ENCODE measurements at places on chromosomes 4 and X.

GRCh38 chr4:155107059-155107458 lies 101.4 kb upstream of the NPY2R start:
- DNase-seq = no peak

GRCh38 chr4:43325220-43325967 lies 432.9 kb downstream of the GRXCR1 start:
- no peak for DNase-seq

DNA sequence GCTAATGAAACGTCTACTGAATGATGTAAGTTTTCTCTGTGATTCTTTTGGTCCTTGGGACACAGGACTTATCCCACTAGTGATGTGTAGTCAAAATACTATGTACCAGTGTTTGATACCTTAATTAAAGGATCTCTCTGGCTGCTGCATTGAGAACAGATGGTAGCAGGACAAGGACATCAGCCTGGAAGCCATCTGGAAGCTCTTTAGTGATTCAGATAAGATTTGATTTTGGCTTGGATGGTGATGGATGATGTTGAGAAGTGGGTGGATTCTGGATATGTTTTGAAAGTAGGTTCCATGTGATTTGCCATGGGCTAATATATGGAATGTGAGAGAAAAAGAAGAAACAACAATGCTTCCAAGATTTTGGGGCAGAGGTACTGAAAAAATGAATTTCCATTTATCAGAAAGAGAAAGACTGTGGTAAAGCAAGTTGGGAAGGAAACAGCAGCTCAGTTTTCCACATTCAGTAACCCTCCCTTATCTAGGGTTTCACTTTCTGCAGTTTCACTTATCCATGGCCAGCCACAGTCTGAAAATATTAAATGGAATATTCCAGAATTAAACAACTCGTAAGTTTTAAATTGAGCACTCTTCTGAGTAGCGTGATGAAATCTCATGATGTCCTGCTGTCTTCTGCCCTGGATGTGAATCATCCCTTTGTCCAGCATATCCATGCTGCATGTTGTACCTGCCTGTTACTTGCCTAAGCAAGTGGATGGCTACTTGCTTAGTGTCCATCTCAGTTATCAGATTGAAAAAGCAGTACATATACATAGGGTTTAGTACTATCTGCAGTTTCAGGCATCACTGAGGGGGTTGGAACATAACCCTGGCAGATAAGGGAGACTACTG lies 15.6 kb downstream of the CD38 start:
- DNase-seq = no peak

DNA sequence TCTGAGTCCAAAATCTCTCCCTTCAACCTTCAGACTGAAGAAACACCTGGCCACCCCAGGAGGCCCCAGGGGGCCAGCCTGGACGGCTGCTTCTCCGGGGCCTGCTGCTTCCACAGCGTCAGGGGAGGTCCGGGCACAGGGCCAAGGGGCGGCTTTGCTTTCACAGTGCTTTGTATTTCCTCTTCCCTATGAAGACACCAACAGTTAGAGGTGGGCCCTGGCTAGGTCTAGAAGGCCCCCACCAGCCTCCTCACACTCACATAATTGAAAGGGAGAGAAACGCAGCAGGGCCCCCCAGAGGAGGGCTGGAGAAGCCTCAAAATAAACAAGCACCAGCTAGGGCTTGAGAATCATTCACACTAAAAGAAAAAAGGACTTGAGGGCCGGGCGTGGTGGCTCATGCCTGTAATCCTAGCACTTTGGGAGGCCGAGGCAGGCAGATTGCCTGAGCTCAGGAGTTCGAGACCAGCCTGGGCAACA lies 17.8 kb downstream of the SCD5 start:
- DNase-seq = peak; percentile 88

GRCh38 chrX:41142130-41142910 lies 57.1 kb downstream of the USP9X start:
- DNase-seq = no peak

- no peak for DNase-seq
These were observed 4.7 kb downstream of the GABRA2 start for GRCh38 chr4:46385235-46385634.

GRCh38 chr4:167290678-167291077 lies 56.4 kb upstream of the SPOCK3 start:
- DNase-seq = no peak

GRCh38 chr4:41028392-41029076 lies 185.8 kb downstream of the APBB2 start:
- no peak for DNase-seq

DNA sequence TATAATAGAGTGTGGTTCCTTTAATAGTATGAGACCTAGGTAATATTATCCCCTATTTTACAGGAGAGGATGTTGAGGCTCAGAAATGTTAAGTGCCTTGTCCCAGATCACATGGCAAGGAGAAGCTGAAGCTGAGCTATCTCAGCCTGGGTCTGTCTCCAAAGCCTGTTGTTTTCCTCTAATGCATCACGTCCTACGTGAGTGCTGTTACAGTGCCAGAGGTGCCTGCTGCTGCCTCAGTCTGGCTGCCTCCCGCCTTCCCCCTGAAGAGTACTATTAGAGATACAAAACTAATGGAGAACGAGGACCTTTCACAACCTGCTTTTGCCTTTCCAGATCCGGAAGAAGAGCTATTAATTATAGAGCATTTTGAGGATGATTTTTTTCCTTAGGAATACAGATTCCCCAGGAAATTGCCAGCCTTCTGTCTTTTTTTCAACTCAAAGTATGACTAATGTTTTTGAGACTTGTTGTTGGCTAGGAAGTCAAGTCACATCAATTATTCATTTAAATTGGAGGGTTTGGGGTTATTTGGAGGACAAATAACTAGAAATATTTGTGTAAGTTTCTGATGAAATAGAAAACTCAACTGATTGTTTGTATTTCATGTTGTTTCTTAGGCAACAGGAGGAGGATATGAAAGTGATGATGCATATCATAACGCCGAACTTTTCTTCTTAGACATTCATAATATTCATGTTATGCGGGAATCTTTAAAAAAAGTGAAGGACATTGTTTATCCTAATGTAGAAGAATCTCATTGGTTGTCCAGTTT lies 43.9 kb upstream of the MTMR1 start:
- peak; percentile 43 for DNase-seq

DNA sequence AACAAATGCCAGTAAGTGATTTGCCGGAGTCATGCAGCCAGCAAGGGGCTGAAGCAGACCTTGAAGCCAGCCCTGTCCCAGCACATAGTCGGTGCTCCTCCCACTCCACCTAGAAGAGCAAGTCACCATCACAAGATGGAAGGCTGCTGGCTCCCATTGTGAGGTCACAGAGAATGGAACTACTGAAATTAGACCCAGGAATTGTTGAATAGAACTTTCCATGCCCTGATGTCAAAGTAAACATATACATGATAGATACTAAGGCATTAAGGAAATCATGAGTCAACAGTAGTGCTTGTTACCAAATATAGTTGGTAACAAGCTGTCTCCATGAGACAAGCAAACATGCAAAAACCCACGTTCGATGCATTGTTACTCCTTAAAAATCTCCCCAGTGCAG lies 177.1 kb upstream of the MID1 start:
- no peak for DNase-seq

Data from DMS79 (cell line).